ENCODE measurements at places on chromosomes 12 and 14.

DNA sequence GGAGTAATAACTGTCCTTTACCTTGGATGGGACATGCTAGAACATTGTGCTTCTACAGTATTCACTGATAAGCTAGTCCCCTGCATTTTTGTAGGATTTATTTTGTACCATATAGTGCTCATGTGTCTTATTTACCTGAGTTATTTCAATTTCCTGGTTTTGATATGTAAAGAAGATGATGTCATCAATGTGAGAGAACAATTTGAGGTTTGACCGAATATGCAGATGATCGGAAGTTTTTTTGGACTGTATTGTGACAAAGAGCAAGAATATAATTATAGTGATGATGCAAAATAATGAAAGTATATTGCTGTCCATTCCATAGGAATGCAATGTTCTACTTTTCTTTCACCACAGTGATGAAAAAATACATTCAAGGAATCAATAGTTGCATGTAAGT is 114.8 kb downstream of the RERGL start:
- DNase-seq = no peak

GRCh38 chr12:38501991-38502390 is 185.4 kb downstream of the ALG10B start:
- DNase-seq = no peak

DNA sequence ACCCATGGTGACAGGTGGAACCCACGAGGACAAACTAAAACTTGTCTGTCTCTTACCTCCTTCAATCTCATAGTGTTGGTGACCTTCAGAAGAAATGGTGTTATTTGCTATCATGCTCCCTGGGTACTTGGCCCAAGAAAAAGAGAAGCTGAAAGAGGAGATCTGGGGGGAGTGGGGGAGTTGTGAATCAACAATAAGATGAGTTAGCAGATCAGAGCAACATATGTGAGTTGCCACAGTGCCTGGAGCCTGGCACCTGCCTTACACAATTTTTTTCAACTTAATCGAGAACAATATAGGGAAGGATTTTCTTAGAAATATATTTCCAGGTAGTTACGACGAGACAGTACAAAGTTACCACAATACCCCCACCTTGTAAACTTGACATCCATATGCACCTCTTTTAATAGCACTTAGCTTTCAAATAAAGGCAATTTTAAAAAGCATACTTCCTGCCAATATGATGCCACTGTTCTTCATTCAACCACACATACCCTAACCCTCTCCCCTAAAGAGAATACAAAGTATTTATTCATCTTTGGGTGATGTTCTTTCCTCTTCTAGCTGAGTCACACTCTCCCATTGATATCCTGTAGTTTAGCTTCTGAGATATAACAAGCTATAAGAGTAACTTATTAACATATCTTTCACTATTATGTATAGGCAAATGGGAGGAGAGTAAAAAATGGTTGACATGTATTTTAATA is 424.1 kb upstream of the OR4E1 start:
- no peak for DNase-seq

GRCh38 chr12:21500786-21501257 is 613 bp downstream of the RECQL start:
- no peak for DNase-seq

DNA sequence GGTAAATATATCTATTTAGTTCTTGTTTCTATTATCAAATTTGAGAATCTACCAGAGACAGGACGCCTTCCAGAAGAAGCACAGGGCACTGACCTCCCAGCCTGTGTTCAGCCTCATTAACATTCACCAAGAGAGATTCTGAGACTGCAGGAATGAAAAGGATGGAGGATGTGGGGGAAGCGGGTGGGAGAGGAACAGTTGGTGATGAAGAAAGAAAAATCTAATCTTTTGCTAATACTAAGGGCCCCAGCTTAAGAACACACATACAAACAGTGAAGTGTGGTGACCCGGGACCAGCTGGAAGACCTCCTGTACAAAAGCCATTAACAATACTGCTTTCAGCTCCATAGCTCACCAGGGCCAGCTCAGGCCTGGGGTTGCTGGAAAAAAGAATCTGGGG is 160.5 kb downstream of the NUAK1 start:
- no peak for DNase-seq

GRCh38 chr12:4653257-4653656 is 4.3 kb downstream of the NDUFA9 start:
- no peak for DNase-seq

DNA sequence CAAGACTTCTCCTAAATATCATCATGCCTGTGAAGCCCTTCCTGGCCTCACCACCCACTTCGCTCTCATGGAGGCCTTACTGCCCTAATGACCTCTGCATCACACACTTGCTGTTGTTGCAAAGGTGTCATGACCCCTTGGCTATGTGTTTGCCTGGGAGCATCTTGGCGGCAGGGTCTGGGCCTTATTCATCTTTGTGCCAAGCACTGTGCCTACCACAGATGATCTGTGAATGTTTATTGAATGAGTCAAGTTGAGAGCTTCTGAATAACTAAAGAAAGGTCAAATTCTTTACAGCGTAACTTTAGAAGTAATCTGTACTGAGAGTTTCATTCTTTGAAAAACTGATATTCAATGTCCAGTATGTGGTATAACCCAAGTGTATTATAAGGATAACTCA is 113.3 kb downstream of the TTC8 start:
- DNase-seq = no peak

DNA sequence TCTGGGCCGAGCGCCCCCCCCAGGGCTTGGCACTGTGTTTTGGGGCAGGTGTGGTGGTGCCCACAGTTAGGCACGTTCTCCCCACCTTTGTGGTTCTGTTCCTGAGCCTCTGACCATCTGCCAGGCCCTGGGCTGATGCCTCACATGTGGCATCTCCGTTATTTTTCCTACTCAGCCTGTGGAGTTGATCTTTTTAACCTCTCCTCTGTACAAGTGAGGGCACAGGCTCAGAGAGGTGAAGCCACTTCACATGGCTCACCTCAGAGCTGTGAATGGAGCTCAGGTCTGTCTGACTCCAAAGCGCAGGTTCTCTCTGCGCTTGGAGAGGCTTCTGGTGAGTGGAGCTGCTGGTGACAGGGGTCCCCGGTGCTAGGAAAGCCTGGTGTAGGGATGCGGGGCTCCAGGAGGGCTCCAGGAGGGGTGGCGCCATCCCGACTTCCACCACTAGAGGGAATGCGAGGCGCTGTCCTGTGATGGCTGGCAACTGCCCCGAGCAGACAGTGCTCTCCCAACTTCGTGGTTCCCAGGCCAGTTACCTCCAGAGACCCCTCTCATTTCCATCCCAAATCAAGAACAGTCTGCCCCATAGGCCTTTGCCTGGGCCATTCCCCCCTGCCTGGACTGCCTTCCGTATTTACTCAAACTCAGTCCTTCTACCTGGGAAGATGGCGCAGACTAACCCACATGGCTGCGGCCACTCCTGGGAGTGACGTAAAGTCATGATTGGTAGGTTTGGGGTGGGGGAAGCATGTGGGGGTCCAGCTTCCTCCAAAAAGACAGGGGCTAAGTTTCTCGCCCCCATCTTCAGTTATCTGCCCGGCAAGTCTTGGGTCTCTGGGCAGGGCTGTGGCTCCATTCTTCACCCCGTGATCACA is 9.9 kb downstream of the BCL7A start:
- no peak for DNase-seq

- DNase-seq = no peak
Measured at GRCh38 chr12:58496411-58497190, 423.7 kb downstream of the LRIG3 start.

DNA sequence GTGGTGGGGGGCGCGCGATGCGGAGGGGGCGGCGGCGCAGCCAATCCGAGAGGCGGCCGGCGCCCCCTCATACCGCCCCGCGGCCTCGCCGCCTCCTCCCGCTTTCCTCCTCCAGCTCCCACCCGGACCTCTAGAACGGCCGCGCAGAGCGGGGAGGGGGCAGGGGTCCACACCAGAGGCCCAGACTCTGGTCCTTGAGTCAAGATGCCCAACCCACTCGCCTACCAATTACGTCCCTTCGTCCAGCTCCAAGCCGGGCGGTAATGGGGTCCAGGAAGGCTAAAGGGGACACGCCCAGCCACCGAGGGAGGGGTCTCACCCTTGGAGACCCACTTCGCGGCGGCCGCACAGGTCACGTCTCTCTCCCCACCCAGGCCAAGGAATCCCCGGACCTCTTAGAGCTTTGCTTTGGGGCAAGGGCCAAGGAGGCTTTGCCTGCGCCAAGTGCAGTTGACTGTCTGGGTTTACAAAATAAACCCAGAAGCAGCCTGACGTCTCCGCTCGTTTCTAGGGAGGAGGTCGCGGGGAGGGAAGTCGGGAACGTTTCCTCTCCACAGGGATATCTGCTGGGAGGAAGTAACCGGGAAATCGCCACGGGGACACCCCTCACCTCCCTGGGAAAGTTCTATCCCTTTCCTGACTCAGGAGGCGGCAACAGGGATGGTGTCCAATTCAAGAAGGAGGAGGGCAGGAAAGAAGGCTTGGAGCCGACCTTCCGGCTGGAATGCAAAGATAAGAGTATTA is 394 bp upstream of the AMIGO2 start:
- DNase-seq = no peak

DNA sequence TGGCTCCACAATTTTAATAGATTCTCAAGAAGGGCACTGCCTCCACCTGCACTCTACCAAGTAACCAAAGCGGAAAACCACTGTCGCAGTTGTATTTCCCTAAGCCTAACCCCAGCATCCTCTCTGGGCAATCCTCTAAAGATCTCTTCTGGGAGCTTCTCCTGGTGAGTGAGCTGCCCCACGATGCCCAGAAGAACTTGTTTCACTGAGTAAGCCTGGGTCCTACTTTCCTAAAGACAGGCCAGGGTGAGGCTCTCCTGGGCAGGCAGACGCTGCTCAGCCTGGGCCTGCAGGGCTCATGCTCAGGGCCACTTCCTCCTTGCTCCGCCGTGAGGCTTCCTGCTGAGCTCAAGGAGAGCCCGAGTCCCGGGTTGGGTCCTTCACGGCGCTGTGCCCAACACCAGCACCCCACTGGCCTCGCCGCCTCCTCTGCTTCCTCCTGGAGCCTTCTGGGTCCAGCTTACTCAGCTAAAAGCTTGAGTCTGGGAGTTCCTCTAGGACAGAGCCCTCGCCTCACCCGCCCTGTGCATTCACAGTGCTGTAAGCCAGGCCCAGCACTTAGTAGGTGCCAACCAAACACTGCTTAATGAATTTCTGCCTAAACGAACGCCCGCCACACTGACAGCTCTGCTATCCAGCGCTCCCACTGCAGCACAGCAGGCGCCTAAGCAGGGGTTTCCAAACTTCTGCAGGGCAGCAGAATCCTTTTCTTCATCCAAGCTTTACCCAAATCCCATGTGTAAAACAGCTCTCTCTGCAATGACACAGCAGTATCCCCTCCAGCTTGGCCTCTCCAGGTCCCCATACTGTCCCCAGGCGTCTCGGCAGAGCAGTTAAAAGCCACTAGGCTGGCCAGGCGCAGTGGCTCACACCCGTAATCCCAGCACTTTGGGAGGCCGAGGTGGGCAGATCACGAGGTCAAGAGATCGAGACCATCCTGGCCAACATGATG is 5.7 kb downstream of the RAB35 start:
- DNase-seq = no peak

DNA sequence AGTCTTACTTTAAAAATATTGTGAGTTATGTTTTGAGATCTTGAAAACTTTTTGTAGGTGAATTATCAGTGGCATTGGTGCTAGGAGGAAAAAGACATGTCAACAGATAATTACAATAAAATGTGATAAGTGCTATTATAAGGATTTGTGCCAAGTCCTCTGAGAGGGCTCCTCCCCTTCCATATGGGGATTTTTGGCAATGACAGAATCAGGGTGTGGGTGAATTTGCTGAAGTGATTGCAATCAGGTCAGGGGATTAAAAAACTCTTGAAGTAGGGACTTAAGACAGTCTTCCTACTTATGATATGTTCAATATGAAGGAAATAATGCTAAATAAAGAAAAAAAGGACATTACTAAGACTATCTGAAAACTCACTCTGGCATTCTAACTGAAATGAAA is 122.5 kb downstream of the SLC15A5 start:
- no peak for DNase-seq

DNA sequence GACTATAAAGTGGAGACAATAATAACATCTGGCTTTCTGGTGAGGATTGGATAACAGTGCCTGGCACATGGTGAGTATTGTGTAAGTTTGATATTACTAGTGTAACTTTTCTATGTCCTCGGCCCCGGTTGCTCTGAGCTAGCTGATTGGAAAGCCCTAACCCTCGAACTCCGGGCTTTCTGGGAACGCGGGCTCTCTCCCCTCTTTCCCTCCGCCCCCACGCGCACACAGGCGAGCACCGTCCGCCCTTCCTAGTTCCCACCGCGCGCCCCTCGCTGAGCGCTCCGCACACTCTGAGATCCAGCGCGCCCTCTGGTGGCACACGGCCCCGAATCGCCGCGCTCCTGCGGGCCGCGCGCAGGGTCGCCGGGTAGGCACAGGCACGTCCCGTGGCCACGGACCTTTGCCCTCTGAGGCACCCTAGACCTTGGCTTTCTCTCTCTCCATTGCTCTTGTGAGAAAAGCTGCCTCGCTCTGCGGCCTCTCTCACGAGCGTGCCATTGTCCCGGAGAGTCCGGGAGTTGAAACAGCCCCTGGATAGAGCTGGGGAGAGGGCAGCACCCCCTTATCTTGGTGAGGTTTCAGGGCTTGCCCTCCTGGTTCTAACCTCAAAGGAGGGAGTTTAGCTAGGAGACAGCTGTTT is 23.2 kb upstream of the ESRRB start:
- no peak for DNase-seq

DNA sequence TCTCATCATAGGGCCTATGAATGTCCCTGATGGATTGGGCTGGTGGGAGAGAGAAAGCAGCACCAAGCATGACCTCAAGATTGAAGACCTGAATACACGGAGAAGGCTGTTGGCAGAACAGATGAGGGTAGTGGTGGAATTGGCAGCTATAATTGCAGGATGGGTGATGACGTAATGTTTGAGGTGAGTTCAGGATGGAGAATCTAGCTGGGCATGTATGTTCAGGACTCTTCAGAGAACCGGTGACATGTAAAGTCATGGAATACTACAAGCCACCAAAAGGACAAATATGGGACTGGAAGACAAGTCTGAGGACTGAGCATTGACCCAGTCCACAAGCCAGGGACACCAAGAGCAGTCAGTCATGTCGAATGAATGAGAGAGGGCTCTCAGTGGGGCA is 999.8 kb upstream of the TMEM132C start:
- no peak for DNase-seq

DNA sequence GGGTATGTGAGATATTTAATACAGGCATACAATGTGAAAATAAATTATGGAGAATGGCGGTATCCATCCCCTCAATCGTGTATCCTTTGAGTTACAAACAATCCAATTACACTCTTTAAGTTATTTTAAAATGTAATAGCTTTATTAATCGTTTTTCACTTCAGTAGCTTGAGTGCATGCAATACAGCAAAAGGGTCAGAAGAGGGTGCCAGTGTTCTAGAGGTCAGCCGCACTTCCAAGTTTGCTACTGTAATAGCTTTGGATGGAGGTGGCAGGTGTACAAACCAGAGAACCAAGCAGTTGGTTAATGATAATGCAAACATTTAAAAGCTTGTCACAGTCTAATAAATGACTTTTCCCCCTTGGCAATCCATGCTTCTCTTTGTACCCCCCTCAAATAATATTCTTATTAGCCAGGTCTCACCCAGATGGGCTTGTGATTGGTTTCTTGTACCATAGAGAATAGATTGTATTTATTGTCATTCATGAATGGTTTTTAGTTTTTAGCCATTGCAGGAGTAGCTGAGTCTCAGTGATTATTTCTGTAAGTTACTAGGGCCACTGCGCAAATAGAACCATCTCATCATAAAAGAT is 127.0 kb downstream of the ERC1 start:
- DNase-seq = peak; percentile 60

Data from SK-N-MC (cell line).